Neural progenitor cell (in vitro differentiated cells): ENCODE measurements at places on chromosomes 16 and 17.
A peak's percentile ranks its signal among the peaks of the same experiment; 100 is the strongest.

GRCh38 chr16:72985995-72986394, 61.9 kb downstream of the ZFHX3 start:
- no peaks in the 10 kb centered on the region for H3K27me3 ChIP-seq
- no peak for DNase-seq
- H3K27ac ChIP-seq, result no peak overlapping the region
- H3K4me1 ChIP-seq, result peaks cover 15% of the 10 kb centered on the region
- H3K4me3 ChIP-seq, result no peak overlapping the region

DNA sequence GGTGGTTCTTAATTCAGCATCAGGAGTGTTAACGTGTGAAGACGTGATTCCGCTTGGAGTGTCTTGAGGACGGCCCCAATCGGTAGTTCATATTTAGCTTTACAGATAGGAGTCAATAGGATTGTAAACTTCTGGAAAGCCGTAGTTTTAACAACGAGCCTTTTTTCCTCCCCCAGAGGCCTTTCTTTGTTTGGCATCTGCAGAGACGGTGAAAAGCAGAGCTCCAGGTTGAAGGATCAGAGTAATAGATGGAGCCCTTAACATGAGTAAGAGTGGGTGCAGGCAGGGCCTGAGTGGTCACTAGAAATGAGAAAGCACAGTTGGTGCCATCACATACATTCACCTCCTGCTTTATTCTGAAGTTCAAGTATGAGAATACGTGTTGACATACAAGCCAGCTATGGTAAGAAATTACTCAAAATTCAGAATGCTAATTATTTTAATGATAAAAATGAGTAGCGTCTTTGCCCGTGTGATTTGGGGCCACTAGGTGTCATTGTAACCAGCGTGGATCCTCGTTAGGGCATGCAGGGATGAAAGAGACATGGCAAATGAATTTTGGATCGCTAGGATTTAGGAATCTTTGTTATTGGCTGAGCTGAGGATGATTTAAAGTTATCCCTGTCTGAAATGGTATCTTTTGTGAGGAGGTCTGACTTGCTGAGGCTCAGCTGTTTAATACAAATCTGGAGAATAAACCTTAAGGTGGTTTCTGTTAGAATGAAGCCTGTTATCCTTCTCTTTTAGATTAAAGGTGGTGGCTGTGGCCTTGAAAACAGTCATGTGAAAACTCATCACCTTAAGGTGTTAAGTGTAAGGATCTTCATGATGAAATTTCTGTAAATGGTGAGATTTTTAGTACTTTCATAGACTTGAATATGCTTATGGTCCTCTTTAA, 18.6 kb downstream of the PRCD start:
- H3K4me1 ChIP-seq, result peaks cover 17% of the 10 kb centered on the region
- H3K36me3 ChIP-seq, result peaks cover 8% of the 10 kb centered on the region
- no peak overlapping the region for H3K27ac ChIP-seq
- peak; percentile 43 for DNase-seq
- H3K27me3 ChIP-seq, result no peaks in the 10 kb centered on the region

DNA sequence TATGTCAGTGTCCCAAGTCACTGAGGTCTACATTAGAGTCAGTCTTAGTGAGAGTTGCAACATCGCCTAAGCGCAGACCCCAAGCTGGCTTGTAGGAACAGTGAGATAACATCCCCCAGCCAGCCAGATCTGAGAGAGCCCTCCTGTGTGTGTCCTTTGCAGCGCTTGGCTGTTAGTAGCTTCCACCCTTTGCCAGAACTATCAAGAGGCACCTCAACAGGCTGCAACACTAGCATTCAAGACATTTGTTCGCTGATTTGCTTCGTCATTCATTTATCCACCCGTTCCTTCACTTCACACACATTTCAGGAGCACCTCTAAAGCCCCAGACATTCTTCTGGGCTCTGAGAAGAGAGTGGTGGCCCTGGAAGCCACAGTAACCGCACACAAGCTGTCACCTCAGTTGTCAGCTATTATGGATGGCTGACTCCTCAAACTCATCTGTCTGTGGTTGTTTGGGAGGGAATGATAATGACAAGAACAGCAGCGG, 289.6 kb downstream of the WWOX start:
- H3K27me3 ChIP-seq, result no peaks in the 10 kb centered on the region
- no peaks in the 10 kb centered on the region for H3K36me3 ChIP-seq
- no peaks in the 10 kb centered on the region for H3K4me1 ChIP-seq
- no peak overlapping the region for H3K27ac ChIP-seq

GRCh38 chr17:79053251-79053925, 21.2 kb upstream of the ENGASE start:
- H3K27ac ChIP-seq, result no peak overlapping the region
- H3K4me3 ChIP-seq, result no peak overlapping the region
- peaks cover 9% of the 10 kb centered on the region for H3K27me3 ChIP-seq

DNA sequence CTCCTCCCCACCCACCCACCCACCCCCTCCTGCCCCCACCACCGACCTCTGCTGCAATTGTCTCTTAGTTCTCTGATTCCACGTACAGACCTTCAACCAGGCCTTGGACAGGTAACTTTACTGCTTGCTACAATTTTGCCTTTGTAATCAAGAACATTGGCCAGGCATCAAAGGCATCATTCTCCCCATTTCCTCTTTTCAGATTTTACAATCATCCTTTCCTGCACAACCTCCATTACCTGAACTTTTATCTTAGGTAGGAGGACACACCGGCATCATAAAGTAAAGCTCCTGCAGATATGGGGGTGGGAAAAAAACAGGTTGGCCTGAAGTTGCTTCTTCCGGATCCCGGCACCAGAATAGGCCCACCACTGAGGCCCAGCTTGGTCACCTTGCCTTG, 25.7 kb upstream of the SUPT4H1 start:
- no peak for DNase-seq
- no peak overlapping the region for H3K27ac ChIP-seq
- H3K4me1 ChIP-seq, result no peaks in the 10 kb centered on the region
- H3K36me3 ChIP-seq, result no peaks in the 10 kb centered on the region

DNA sequence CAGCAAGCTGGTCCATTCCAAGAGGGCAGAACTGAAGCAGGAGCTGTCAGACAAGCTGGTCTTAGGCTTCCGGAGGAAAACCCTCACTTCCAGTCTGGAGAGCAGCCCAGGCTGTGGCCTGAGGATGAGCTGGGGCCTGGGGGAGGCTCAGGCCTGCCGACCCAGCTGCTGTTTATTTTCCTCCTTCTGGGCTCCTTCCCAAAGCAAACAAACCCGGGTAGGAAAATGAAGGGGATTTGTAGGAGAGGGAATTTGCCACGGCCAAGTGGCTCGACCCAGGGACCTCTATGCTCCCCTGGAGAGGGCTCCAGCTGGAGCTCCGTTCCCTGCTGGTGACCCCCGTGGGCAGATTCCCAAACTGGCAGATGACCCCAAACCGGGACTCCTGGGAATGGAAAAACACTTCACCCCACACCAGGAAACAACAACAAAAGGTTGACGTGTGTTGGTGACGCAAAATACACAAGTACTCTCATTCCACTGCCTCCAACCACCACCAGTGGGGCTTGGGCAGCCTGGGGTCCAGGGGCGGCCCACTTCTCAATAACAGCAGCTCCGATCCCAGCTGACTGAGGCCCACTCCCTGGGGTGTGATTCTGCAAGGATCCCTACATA, 8.8 kb downstream of the JUP start:
- H3K27me3 ChIP-seq, result no peaks in the 10 kb centered on the region
- H3K36me3 ChIP-seq, result no peaks in the 10 kb centered on the region
- peak overlapping the region; percentile 83 for H3K27ac ChIP-seq
- H3K4me1 ChIP-seq, result peaks cover 61% of the 10 kb centered on the region
- DNase-seq, result no peak

GRCh38 chr16:314795-315299, 31.9 kb downstream of the PDIA2 start:
- H3K36me3 ChIP-seq, result no peaks in the 10 kb centered on the region
- no peak overlapping the region for H3K27ac ChIP-seq
- H3K4me1 ChIP-seq, result peaks cover 5% of the 10 kb centered on the region
- no peak overlapping the region for H3K4me3 ChIP-seq

GRCh38 chr17:29559640-29560039, 7.2 kb downstream of the ABHD15 start:
- no peaks in the 10 kb centered on the region for H3K36me3 ChIP-seq
- no peaks in the 10 kb centered on the region for H3K4me1 ChIP-seq
- no peak overlapping the region for H3K4me3 ChIP-seq

DNA sequence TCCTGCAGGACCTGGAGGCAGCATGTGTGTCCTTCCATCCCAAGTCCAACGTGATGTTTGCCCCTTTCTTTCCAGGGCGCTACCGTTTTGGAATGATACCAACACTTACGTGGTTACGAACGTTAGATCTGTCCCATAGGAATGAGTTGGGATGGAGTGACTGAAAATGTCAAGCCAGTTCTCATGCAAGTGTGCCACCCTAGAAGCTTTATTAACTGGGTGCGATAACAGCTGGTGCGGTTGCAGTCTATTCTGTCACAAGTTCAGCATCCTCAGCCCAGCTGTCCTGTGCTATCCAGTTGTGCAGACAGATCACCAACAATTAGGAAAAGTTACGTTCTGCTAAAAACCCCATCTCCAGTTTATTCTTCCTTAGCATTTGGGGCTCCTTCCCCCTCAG, 52.5 kb downstream of the BANP start:
- no peaks in the 10 kb centered on the region for H3K36me3 ChIP-seq
- H3K4me1 ChIP-seq, result no peaks in the 10 kb centered on the region
- H3K4me3 ChIP-seq, result no peak overlapping the region
- H3K27ac ChIP-seq, result no peak overlapping the region
- DNase-seq, result no peak
- H3K27me3 ChIP-seq, result no peaks in the 10 kb centered on the region

- H3K4me1 ChIP-seq, result no peaks in the 10 kb centered on the region
- H3K36me3 ChIP-seq, result peaks cover 3% of the 10 kb centered on the region
- no peak overlapping the region for H3K4me3 ChIP-seq
- H3K27ac ChIP-seq, result no peak overlapping the region
- no peaks in the 10 kb centered on the region for H3K27me3 ChIP-seq
These were observed 29.4 kb downstream of the AP2B1 start for GRCh38 chr17:35616536-35616935.

DNA sequence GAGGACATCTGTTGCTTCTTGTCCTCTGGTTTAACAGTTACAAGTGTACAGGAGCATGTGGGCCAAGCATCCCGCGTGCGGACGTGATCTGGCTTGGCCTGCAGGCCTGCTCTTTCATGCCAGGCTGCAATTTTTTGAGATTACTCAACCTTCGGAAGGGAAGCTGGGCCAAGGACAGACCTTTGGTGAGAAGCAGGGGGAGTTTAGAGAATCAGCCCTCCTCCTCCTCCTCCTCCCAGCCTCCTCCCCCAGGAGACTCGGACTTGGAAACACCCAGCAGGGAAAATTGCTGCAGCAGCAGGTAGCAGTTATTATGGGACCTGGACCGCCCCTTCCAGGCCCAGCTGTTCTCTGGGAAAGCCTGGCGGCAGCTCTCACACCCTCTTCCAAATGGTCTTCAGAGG, 5.1 kb upstream of the KLHL36 start:
- H3K27ac ChIP-seq, result no peak overlapping the region
- no peak overlapping the region for H3K4me3 ChIP-seq
- no peaks in the 10 kb centered on the region for H3K36me3 ChIP-seq
- H3K4me1 ChIP-seq, result no peaks in the 10 kb centered on the region

GRCh38 chr17:45302649-45303173, 14.1 kb downstream of the MAP3K14 start:
- no peak for DNase-seq
- H3K36me3 ChIP-seq, result no peaks in the 10 kb centered on the region
- H3K27me3 ChIP-seq, result no peaks in the 10 kb centered on the region
- H3K27ac ChIP-seq, result no peak overlapping the region
- H3K4me3 ChIP-seq, result no peak overlapping the region

DNA sequence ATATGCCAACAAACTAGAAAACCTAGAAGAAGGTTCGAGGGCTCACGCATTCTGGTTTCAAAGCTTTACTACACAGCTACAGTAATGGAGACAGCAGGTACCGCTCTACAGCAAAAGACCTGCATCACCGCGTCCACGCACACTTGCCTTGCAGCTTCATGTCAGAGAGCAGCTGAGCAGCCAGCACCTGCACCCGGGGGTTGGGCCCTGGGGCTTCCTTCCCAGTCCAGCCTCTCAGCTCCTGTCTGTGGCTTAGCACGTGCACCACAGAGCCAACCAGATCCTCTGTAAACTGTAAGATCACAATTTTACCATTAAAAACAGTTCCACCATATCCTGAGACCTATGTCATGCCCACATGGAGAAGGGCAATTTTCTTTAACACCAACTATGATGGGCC, 15.3 kb downstream of the MEAK7 start:
- no peaks in the 10 kb centered on the region for H3K27me3 ChIP-seq
- no peaks in the 10 kb centered on the region for H3K4me1 ChIP-seq
- peaks cover 22% of the 10 kb centered on the region for H3K36me3 ChIP-seq
- H3K27ac ChIP-seq, result no peak overlapping the region
- no peak for DNase-seq
- no peak overlapping the region for H3K4me3 ChIP-seq

GRCh38 chr16:54976651-54977200, 46.1 kb downstream of the IRX5 start:
- H3K27me3 ChIP-seq, result no peaks in the 10 kb centered on the region
- H3K4me3 ChIP-seq, result no peak overlapping the region
- no peak overlapping the region for H3K27ac ChIP-seq
- DNase-seq, result no peak
- no peaks in the 10 kb centered on the region for H3K36me3 ChIP-seq

GRCh38 chr16:77404775-77405174, 30.1 kb downstream of the ADAMTS18 start:
- DNase-seq, result peak; percentile 11
- no peak overlapping the region for H3K27ac ChIP-seq
- no peak overlapping the region for H3K4me3 ChIP-seq
